ENCODE measurements at places on chromosomes 16 and 17.

GRCh38 chr17:47311420-47311819 lies 12.3 kb upstream of the EFCAB13 start:
- DNase-seq, result no peak

DNA sequence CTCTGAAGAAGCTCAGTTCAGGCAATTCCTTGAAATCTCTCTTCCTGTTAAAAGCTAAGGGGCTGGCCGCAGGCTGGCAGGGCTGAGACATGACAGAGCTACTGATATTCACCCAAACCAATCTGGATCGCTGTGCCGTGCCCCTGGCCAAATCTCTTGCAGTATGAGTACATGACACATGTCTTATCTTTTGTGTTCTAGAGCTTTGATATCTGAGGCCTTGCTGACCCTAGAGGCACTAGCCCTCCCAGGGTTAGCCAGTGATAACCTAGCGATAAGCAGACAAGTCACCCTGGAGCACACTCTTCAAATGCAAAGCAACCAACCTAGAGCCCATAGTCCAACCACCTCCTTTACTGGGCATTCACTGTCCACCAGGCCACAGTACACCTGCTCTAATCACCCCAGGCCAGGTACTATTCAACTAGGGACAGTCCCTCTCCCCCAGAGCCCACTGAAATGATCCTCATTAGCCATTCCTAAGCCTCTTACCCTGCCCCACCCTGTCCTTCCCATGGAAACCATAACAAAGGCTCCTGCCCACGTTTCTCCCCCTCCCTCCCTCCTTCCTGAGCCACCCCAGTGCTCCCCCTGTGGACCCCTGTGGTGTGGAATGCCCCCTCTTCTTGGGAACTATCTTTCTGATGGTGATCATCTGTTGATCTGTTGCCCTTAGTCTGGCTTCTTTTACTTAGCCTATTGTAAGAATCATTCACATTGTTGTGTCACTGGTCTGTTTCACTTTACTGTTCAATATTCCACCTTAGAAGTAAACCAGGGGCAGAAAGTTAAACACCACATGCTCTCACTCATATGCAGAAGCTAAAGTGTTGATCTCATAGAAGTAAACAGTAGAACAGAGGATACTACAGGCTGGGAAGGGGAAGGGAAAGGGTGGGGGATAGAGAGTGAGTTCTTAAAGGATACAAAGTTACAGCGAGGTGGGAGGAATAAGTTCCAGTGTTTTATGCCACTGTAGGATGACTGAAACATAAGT lies 52.5 kb downstream of the TEKT5 start:
- no peak for DNase-seq

- DNase-seq, result no peak
These were observed 4.1 kb downstream of the NOTUM start for GRCh38 chr17:81956607-81957589.

DNA sequence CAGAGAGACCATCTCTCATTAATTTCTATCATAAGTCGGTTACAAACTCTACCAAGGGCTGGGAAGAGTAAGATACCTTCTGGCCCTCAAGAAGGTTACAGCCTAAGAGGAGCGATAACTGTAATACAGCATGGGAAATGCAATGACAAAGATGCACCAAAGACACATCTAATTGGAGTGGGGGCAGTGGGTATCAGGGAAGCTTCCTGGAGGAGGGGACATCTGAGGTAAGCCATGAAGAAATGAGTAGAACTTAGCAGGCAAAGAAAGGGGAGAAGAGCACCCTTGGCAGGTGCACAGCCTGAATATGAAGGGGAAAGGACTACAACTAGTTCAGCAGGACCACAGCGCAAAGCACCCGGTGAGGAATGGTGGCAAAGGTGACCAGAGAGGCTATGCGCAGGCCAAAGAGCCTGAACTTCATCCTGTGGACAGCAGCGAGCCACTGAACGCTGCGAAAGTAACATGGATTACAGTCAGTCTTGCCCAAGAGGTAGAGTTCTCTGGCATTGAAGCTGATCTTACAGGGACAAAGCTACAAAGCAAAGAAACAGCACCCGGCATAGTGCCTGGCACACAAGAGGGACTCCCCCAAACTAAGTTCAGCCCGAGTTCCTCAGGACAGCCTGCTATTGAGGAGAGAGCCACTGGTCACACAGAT lies 2.8 kb downstream of the TBC1D10B start:
- DNase-seq, result no peak

- DNase-seq, result no peak
These were observed 57.8 kb downstream of the MYH10 start for GRCh38 chr17:8572764-8573163.

- no peak for DNase-seq
These were observed 25.9 kb downstream of the NMT1 start for GRCh38 chr17:45086865-45087503.

- DNase-seq, result no peak
These were observed 52.7 kb upstream of the NOG start for GRCh38 chr17:56540836-56541235.

- DNase-seq, result no peak
These were observed 384.9 kb downstream of the GRIN2A start for GRCh38 chr16:9797306-9797705.

DNA sequence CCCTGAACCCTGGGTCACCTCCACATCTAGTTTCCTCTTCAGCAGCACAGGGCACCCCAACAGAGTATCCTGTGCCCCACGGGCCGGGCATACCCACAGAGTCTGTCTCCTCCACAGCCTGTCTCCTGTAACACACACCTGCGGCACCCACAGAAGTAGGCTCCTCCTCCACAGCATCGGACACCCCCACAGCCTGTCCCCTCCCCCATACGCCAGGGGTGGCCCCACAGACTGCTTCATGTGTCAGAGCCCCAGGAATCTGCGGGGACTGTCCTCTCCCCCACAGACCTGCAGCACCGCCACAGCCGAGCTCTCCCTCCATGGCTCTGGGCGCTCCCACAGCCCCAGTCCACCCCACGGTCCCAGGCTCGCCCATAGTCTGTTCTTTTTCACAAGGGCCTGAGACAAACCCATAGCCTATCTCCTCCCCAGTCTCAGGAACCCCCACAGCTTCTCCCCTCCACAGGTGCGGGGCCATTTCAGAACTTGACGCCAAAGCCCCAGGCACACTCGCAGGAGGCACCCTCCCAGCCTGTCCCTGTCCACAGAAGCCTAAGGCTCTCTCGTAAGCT lies 1.4 kb downstream of the KIAA0753 start:
- DNase-seq, result no peak

DNA sequence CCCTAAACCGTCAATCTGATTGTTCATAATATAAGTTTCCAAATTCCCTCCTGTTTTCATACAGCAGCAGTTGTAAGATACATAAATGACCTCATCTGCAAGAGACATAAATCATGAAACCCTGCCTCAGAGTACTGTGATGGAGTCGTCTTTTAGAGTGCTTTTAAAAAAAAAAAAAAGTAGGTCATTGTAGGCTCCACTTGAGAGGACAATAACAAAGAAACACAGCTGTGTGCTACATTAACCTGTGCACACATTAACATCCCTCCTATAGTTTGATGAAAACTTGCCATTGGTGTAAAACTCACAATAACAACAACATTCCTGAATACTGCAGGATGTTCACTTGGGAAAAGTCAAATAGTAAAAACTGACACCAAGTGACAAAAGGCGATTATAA lies 56.5 kb downstream of the XPO6 start:
- DNase-seq, result no peak

DNA sequence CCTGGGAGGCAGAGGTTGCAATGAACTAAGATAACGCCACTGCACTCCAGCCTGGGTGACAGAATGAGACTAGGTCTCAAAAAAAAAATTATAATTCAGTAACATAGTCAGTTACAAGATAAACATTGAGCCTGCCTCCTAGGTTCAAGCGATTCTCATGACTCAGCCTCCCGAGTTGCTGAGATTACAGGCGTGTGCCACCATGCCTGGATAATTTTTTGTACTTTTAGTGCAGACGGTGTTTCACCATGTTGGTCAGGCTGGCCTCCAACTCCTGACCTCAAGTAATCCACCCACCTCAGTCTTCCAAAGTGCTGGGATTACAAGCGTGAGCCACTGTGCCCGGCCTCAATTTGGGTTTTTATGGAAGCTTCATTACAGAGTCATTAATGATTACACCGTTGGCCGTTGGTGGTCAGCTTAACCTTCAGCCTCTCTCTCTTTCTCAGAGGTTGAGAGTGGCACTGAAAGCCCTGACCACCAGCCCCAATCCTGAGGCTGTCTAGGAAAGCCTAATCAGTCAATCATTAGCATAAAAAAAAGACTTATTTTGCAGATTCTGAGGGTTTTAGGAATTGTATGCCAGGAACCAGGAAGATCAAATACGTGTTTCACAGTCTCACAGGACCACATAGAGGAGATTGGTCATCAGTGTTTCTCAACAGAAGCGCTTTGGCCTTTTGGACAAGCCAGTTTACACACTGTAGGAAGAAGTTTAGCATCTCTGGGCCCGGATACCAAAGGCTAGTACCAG lies 1.3 kb upstream of the LRRC37A3 start:
- DNase-seq, result no peak

GRCh38 chr17:79517827-79518584 lies 92.8 kb downstream of the RBFOX3 start:
- DNase-seq, result no peak

- DNase-seq, result no peak
These were observed 122.9 kb upstream of the CDH11 start for GRCh38 chr16:65244787-65245186.

DNA sequence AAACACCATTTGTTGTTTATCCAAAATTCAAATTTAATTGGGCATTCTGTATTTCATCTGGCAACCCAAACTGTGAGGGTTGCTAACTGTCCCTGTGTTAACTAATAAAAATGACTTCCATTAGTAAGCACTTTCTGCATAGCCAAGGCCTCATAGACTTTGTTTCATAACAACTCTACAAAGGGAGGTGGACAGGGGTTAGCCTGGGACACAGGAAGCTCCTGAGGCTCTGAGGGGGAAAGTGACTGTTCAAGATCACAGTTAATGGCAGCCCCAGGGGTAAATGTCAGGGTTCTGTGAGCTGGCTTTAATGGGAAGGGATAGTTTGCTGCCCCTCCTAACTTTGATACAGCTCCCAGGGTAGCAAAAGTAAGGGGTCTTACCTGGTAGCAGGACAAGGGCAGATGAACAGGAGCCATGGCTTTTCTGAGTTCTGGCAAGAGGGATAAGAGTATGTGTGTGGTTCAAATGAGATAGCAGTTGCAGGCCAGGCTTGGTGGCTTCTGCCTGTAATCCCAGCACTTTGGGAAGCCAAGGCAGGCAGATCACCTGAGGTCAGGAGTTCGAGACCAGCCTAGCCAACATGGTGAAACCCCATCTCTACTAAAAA lies 2.2 kb downstream of the HEATR9 start:
- DNase-seq, result no peak

- peak; percentile 21 for DNase-seq
These were observed 51.6 kb downstream of the PRKCA start for GRCh38 chr17:66353937-66354401.

- peak; percentile 19 for DNase-seq
These were observed 24.8 kb upstream of the ARHGAP23 start for GRCh38 chr17:38403491-38403890.

DNA sequence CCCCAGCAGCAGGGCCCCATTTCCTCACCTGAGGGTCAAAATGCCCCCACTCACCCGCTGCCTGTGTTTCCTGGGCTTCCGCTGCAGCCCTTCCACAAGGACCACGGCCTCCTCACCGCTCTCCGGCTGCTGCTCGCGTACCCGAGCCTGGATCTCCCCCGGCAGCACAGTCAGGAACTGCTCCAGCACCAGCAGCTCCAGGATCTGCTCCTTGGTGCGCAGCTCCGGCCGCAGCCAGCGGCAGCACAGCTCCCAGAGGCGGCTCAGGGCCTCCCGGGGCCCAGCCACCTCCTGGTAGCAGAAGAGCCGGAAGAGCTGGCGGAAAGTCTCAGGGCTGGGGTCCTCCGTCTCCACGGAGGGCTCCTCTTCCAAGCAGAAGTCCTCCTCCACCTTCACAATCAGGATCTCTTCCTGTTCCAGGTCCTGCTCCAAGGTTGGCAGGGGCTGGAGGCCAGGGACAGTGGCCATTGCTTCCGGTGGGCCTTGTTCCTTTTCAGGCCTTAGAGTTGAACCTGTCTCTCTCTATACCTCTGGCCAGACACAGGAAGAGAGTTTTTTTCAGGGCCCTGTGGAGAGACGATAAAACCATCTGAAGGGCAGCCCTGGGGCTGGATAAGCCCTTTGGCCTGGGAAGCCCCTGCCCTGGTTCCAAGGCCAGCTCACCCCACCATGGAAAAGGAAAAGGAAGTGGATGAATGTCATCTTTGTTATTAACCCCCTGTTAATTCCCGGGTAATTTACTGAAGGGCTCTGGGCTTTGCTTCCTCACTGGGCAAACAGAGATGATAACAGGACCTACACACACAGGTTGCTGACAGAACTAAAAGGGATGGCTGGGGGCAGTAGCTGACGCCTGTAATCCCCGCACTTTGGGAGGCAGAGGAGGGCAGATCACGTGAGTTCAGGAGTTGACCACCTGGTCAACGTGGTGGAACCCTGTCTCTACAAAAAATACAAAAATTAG lies 1.2 kb downstream of the ZNF500 start:
- no peak for DNase-seq

DNA sequence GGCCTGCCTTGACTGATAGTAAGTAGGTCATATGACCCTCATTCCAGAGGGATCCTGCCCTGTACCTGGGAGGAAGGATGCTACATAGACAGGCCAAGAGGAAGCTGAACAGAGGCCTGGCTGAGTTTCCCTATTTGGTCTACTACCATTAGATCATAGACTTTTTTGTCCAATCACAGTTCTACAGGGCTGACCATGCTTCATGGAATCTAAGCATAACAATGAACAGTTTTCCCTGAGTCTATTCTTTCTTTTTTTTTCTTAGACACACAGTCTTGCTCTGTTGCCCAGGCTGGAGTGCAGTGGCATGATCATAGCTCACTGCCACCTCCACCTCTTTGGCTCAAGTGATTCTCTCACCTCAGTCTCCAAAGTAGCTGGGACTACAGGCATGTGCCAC lies 3.9 kb downstream of the GPR179 start:
- DNase-seq, result no peak

GRCh38 chr16:14070555-14070876 lies 603 bp upstream of the MRTFB start:
- DNase-seq, result no peak

DNA sequence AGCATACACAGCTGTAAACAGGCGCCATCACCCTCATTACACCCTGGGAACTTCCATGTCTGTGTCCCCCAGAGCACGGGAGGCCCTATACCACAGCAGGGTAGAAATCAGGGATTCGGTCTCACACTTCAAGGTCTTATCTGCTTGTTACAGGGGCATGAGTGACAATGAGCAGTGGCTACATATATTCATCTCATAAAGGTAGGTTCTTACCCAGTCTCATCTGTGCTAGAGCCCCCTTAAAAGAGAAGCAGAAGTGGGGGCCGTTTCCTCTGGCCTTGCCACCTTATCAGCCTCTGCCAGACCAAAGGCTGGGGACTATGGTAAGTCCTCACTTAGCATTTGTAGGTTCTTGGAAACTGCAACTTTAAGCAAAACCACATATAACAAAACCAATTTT lies 46.5 kb downstream of the IRX5 start:
- no peak for DNase-seq

Data from skeletal muscle cell (primary cell).